ENCODE measurements at places on chromosomes 11 and 22.

- no peak for DNase-seq
Observed at GRCh38 chr11:106794058-106794457, 224.2 kb downstream of the GUCY1A2 start.

DNA sequence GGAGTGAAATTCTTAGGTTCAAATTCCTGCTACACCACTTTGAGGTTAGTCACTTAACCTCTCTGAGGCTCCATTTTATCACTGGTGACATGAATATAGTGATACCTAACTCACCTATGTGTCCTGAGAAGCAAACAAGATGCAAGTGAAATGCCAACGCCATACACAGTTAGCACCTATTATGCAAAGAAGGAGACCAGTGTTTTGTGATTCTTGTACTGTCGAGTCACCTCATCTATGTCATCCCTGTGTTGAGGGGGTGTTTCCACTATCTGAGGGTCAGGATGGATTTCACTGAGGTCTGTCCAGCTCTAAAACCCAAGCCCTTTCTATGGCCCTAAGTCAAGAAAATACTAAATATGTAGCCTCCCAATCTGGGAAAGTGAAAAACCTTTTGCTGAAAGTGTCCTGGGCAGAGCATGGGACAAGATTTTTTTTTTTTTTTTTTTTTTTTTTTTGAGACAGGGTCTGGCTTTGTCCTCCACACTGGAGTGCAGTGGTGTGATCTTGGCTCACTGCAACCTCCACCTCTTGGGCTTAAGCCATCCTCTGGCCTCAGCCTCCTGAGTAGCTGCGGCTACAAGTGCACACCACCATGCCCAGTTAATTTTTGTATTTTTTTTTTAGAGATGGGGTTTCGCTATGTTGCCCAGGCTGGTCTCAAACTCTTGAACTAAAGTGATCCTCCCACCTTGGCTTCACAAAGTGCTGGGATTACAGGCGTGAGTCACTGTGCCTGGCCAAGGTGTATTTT, 5.0 kb upstream of the MCM5 start:
- no peak for DNase-seq

GRCh38 chr11:132653237-132653636, 879.1 kb downstream of the OPCML start:
- no peak for DNase-seq

DNA sequence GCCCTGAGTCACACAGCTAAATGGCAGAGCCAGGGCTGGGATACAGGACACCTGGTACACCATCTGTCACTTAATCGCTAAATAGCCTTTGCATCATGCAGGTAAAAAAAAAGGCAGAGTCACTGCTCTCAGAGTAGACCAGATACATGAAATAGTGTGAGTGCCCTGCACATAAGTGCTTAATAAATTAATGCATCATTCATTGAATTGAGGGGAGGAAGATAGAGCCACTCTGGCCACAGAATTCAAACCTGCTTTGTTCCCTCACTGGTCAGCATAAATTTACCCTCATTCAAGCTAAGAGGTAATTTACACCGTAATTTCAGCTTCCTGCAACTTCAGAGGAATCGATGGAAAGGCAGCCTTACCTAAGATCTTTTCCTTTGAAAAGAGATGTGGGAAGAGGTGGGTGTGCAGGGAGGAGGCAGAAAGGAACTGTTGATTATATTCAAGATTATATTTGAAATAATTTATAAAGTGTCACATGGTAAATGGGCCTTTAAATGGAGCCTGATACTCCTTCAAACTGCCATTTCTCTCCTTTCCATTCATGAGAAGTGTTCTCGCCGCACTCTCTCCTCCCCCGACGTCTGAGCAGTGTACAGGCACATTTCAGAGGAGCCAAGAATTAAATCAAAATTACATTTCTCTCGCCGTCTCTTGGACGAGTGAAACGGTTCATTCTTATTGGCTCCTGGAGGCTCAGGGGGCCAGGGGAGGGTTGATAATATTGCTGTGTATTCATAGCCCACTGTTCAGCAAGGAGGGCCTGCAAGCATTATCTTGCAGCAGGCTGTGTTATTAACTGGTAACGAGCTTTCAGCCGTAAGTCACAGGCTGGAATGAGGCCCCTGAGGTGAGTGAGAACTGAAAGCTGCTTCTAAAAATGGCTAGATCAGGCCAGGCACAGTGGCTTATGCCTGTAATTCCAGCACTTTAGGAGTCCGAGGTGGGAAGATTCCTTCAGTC, 52.2 kb upstream of the HMGXB4 start:
- DNase-seq: no peak

GRCh38 chr11:92790926-92791616, 178.4 kb upstream of the MTNR1B start:
- DNase-seq: no peak

DNA sequence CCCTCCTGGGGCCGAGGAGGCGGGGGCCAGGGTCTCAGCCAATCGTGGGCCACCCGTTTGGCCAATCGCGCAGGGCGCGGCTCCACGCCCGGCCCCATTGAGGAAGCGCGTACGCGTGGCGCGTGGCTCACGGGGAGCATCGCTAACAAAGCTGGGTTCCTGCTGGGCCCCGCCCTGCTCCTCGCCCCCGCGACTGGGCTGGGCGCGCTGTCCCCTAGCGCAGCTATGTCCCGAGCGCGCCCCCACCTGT, 614 bp upstream of the ASCL2 start:
- peak; percentile 27 for DNase-seq

GRCh38 chr11:117663821-117664220, 133.2 kb downstream of the DSCAML1 start:
- DNase-seq: no peak

DNA sequence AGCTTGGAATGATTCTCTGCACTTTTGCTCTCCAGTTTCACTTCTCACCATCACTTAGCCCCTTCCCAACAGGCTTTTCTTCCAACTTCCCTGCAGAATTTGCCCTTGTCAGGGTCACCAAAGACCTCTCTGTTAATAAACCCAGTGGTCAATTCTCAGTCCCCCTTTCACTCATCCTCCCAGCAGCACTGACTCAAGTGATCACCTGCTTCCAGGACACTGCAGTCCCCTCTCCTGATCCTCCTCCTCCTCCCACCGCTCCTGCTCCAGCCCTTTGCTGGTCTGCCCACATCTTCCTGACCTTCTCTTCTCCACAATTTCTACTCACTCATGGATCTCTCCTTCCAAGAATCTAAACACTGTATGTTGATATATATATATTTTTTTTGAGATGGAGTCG, 57.9 kb downstream of the SHISAL1 start:
- no peak for DNase-seq

DNA sequence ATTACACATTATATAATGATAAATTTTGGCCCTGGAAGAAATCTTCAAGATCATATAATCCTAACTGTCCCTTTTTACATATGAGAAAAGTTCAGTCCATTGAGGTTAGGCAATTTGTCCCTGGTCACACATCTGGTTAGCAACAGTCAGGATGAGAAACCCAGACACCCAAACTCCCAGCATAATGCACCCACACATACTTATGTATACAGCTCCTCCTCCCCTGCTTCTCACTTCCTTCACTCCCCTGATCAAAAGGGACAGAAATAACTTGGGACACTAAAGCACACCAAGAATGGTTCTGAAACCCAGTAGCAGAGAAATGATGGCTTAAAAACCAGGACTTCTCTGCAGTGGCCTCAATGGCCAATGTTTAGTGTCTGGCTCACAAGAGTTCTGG, 11.1 kb downstream of the NUMA1 start:
- no peak for DNase-seq

DNA sequence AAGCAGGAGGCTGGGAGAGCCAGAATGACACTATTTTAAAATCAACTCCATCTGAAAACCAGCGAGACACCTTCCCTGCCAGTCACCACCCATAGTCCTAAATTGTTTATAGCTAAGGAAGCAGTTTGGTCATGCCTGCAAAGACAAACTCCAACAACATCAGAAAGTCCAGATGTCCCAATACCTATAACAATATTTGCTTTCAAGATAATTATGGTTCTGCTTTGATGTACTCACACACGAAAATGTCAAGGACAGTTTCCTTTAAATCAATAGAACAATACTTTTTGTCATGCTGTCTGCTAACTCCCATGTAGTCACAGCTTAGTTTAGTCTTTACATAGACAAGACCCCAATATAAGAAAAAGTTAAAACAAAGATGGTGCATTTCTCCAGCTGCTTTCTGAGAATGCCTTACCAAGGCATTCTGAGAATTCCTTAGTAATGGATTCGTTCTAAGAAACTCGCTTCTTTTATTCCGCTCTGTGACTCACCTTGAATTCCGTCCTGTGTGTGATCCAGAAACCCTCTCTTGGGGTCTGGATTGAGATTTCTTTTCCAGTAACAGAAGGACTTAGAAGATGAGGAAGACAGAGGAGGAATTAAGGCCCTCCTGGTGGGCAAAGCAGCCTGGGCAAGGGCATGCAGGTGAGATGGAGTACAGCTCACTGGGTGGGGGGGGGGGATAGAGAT, 9.6 kb upstream of the SCGB2A2 start:
- no peak for DNase-seq

DNA sequence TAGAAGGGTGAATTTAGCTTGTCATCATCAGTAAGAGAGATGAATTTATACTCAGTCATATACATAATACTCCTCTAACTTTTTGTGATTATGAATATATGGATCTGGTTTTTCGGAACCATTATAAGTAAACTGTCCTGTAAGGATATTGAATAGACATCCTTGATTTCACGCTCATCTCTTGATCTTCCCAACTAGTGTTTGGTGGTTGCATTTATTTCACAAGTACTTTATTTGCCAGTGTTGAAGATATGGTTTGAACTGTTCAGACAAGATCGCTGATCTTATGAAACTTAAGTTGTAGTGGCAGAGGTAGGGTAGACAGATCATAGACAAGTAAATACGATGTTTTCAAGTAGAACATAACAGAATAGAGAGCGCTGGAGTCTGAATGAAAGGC, 3.0 kb downstream of the FBXO7 start:
- DNase-seq: no peak

GRCh38 chr11:12019866-12020416, 11.5 kb upstream of the DKK3 start:
- DNase-seq: no peak

DNA sequence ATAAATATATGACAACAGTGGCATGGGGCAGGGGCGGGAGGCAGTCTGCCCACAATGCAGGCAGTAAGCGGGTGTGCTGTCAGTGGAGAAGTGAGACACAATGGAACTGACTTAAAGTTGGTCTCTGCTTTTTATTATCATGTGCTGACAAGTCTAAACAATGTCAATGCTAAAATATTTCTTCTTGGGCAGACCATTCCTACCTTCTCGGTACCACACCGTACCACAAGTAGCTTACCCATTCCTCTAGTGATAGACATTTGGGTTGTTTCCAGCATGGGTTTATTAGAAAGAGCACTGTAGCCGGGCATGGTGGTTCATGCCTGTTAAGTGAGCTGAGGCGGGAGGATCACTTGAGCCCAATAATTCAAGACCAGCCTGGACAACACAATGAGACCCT, 2.6 kb upstream of the CHADL start:
- peak; percentile 74 for DNase-seq

DNA sequence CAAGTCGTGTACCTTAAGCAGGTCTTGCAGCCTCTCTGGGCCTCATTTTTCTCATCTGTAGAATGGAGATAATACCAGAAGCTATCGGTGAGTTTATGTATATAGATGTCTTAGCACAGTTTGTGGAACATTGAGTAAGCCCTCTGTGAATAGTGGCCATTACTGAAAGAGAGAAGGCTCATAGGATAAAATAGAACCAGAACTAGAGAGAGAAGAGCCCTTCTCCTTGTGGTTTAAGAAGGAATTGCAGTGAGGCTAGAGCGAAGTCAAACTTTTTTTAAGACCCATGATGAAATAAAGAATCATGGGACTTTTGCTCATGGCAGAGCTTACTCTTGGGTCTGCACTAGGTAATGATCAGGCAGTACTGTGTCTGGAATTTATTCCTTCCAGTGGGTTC, 137.1 kb downstream of the TRIM44 start:
- DNase-seq: no peak

DNA sequence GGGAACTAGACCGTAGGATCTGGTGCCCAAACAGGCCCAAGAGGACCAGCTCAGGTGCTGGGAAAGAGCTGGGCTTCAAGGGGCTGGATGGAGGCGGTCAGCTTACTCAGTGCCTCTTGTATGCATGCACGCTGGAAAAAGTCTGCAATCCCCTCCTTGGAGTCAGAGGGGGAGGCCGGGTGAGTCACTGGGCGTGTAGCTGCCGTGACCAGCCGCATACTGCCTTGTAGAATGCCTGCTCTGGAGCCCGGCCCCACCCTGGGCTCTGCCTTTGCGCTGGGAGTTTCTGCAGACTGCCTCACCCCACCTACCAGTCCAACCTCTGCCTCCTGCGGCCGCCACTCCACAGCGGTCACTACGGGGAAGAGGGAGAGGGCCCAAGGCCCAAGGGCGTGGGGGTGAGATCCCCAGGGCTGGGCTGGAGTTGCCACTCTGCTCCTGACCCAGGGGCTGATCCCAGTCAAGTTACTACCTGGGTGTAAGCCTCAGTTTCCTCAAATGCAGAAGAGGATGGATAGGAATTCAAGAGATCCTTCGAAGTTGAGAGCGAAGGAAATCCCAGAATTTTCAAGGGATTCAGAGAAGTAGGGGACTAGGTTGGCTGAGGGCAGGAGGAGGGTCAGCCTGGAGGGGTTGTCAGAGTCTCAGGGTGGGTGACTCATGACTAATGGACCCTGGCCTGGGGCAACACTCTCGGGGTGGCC, 4.2 kb downstream of the MRGPRF start:
- peak; percentile 97 for DNase-seq

DNA sequence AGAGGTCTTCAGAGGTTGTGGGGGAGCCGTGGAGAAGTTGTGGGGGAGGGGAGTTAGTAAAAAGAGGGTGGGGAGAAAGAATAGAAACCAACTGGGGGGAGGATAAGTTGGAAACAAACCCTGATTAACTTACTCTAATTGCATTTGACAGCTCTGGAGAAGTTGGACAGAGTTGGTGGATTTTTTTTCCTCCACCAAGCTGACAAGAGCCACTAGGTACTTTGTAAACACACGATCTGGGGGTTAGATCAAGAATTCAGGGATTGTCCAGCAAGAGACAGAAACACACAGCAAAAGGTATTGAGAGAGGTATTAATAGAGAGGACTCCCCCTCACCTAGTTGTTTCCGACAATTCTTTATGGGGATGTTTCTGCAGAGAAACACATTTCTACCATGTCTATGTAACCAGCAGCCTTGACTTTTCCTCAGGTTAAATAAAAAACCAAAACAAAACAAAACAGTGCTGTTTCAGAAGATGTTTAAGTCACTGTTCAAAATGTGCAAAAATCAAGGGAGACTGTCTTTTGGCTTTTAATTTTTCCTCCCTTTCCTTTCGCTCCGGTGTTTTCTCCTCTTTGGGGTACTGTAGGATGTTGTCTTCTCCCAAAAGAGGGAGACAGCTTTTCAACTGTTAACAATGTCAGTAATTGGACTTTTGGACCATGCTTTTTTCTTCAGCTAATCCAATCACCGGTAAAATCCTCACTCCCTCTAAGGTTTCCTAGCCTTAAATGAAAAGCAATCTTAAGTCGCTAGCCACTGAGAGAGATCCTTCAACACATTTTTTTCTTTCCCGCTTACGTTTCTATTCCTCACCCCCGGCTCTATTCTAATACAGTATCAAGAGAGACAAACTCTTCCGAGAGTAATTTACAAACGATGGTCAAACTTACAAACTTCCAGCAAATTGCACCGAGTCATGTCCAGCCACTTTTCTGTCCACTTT, 708 bp downstream of the MAML2 start:
- no peak for DNase-seq

- DNase-seq: peak; percentile 86
Observed at GRCh38 chr22:17830043-17830961, 56.0 kb upstream of the BID start.

Measured in epithelial cell of esophagus (primary cell).